ENCODE measurements at places on chromosomes 3 and 15.

- DNase-seq, result peak; percentile 78
These were observed at the start of gene SLC27A2 for GRCh38 chr15:50181969-50182218. Gene SLC27A2 (plus strand): TSS chr15:50182196. CDS start chr15:50182428, 232 bp downstream.

- DNase-seq, result no peak
These were observed 13.9 kb upstream of the TEX9 start for GRCh38 chr15:56351353-56351752.

DNA sequence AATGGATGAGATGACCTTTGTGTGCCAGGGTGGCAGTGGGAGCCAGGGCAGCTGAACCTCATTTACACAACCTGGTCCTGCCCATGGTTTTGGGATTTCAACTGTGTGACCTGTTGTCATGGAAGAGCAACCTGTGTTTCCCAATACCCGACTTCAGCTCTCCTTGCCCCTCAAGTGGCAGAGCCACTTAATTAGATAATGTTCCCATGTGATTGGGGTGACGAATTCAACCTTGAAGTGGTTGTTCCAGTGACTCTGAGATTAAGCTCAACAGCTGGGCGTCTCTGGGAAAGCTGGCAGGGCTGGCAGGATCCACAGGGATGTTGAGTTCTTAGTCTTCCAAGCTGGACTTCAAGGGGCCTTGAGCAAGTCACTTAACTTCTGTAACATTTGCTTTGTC is 71.0 kb downstream of the THSD4 start:
- DNase-seq, result no peak

- DNase-seq, result no peak
These were observed 19.7 kb downstream of the SEC61A1 start for GRCh38 chr3:128071771-128072453.

DNA sequence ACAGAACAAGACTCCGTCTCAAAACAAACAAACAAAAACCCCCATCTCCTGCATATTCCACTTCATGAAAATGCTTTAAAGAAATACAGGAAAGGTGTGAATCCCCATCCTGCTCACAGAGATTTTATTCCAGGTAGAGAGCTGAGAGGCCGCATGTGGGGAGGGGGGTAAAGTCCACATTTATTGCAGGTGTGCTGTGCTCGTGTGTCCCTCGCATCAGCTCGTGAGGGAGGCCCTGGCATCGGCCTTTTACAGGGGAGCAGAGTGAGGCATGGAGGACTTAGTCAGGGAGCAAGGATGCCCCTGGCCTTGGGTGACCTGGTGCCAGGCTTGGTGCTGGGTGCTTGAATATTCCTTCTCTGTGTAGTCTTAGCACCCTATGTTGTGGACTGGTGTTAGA is 413.5 kb upstream of the C2CD4B start:
- DNase-seq, result no peak

GRCh38 chr3:170524073-170524472 is 61.8 kb downstream of the SLC7A14 start:
- peak; percentile 49 for DNase-seq

DNA sequence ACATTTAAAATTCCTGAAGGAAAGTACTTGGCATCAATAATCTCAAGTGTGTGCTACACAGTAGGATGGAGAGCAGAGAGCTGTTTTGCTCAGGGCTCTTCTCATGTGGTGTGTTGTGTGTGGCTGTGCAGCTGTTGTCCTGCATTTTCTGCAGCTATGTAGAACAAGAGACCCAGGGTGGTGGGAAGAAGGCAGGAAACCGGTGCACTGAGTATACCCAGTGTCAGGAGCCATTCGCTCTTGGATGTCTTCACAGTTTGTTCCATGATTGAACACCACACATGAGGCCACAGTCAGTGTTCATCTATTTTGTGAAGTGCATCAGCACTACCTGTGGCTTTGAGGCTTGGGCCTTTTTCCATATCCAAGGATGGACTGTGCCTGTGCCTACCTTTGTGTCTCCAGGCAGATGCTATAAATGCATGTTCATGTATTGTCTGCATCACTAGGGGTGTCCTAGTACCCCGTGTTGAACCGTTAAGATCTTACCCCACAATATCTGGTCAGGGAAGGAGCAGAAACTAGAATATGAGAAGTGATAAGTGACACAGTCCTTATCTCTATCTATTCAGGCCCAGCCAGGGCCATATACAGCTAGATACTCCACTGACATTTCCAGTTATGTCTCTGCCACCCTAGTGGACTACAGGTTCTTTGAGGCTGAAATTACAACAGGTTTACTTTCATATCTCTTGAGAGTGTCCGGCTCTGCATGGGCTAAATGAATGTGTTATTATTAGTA is 194.3 kb downstream of the NR2F2 start:
- no peak for DNase-seq
